ENCODE measurements at places on chromosomes 7 and 10.
A peak's percentile ranks its signal among the peaks of the same experiment; 100 is the strongest.

DNA sequence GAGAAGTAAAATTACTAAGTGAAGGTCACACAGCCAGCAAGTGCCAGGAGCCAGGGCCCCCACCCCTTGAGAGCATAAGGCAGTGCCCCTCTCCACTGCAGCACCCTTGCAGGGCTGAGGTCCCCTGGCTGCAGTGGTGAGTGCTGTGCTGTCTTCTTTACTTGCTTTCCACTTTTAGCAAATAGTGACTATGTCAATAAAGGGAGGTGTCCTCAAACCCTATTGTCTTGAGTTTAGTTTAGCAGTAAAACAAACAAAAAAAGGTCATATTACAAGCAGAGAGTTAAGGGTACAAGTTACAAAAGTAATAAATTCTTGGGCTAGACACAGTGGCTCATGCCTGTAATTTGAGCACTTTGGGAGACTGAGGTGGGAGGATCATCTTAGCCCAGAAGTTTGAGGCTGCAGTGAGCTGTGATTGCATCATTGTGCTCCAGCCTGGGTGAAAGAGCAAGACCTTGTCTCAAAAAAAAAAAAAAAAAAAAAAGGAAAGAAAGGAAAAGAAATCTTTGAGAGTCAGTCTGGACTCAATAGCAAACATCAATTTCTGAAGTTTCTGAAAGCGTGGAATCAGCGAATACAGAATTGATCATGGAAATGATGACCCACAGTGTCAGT is 39.0 kb upstream of the KIF5B start:
- no peak for DNase-seq

- DNase-seq, result peak; percentile 70
These were observed 120.6 kb downstream of the PRPF18 start for GRCh38 chr10:13707156-13707881.

DNA sequence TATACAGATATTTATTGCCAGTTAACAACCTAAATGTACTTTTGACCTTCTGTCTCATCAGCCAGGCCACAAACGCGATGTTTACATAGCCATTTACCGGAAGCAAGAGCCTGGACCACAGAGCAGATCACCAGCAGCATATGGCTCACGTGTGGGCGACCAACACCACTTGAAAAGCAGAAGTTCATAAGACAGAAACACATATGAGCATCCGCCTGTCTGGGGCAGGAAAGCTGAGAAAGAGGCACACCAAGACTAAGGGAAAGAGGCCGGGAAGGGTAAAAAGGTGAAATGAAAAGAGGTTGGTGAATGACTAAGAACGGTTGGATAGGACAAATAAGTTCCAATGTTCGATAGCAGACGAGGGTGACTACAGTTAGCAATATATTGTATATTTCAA is 1.3 kb downstream of the ABCB1 start:
- no peak for DNase-seq

GRCh38 chr7:25821225-25821624 is 330.8 kb upstream of the NFE2L3 start:
- no peak for DNase-seq

GRCh38 chr7:149261316-149261828 is 624 bp upstream of the ZNF783 start:
- peak; percentile 52 for DNase-seq
